ENCODE measurements at places on chromosomes 13 and 19.
A peak's percentile ranks its signal among the peaks of the same experiment; 100 is the strongest.

GRCh38 chr19:37874784-37875183 lies 31.6 kb downstream of the WDR87 start:
- DNase-seq, result no peak

- DNase-seq, result no peak
These were observed 4.1 kb upstream of the C19orf53 start for GRCh38 chr19:13770013-13770635.

DNA sequence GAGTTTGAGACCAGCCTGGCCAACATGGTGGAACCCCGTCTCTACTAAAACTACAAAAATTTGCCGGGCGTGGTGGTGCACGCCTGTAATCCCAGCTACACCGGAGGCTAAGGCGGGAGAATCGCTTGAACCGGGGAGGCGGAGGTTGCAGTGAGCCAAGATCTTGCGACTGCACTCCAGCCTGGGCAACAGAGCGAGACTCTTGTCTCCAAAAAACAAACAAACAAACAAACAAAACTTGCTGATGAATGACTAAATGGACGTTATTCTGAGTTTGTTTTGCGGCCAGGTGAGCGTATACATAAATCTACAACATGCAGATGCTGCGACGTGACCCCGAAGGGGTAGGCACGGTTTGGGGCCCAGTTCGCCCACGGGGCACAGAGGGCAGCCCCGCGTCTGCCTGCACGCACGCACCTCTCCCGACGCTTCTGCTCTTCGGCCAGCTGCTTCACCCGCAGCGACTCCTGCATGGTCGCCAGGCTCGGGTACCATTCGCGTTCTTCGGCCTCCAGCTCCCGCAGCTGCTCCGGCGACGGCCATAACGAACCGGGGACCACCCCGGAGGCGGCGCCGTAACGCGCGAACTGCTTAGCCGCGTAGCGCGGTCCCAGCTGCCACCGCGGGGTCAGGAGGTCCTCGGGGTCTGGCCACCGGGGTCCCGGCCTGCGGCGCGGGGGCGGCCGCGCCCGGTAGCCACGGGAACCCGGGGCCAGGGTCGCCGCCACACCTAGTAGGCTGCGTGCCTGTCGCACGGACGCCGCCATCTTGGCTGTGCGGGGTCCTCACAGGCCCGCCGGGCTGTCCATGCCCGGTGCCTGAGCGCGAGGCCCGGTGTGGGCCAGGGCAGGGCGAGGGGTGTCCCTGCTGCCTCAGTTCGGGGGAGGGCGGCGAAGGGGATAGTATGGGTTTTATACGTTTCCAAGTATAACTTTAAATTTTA lies at the start of gene GADD45GIP1:
Gene GADD45GIP1, minus strand, starts transcription at position 778 of the 943 bp plus-strand sequence. Its CDS starts 11 bp downstream, at position 767.
- DNase-seq, result no peak

GRCh38 chr13:45040622-45041021 lies 51.3 kb downstream of the GPALPP1 start:
- no peak for DNase-seq

GRCh38 chr13:40442231-40442630 lies 224.2 kb downstream of the FOXO1 start:
- no peak for DNase-seq

- no peak for DNase-seq
These were observed 198.5 kb downstream of the KATNAL1 start for GRCh38 chr13:30108913-30109237.

GRCh38 chr13:21225841-21226581 lies 49.6 kb downstream of the MRPL57 start:
- DNase-seq, result no peak

DNA sequence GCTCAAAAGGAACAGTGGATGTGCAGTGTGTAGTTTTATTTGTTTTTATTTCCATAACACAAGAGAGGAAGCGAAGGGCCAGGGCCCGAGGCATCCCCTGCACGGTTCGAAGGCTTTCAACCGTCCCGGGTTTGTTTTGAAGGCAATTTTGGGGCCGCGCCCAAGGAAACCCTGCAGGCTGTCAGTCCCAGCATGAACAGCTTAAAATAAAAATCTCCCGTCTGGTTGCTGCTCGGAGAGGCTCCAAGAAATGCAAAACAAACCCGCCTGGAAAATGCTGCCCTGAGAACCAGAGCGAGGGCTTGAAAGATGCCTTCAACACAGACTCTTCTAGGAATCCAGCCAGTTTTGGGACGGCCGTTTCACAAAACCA lies 16.0 kb downstream of the LSM4 start:
- DNase-seq, result no peak

- DNase-seq, result no peak
These were observed 40.5 kb downstream of the ACTN4 start for GRCh38 chr19:38687837-38688378.

GRCh38 chr19:13334801-13335481 lies 171.3 kb downstream of the CACNA1A start:
- no peak for DNase-seq

DNA sequence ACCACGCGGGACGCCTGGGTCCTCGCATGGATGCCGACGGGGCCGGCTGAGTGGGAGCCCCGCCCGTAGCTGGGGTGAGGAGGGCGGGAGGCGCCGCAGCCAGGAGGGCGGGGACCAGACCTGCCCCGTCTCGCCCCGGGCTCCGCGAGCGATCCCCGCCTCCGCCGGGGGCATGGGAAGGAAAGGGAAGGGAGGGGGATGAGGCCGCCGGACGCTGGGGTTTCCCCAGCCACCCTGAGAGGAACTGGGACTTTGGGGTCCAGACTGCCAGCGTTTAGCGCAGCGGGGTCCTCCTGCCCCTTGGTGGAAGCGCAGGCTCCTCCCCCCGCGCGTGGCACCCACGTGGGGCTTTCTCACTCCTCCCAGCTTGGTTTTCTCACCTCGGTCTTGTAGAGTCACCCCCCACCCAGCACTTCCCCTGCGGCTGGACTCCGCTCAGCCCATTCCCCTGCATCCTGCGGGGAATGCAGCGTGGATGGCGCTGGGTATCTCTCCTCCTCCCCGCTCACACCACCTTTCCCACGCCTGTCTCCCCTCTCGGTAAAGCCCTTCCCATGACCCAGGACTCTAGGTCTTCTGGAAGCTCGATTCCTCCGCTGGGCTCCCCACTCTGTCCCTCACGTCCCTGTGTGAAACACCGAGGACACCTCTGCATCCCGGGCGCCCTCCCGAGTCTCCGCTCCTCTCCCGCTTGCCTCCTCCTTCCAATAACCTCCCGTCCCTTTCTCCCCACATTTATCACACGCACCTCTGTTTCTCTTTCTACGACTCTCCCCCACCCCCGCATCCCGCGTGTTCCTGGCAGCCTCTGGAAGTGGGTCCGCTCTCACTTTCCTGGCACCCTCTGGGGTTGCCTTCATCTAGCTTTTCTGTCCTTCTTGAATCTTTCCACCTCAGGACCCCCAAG lies 2.1 kb downstream of the TGFB1 start:
- DNase-seq, result no peak

- no peak for DNase-seq
These were observed 14.0 kb upstream of the ZNF681 start for GRCh38 chr19:23772675-23773063.

DNA sequence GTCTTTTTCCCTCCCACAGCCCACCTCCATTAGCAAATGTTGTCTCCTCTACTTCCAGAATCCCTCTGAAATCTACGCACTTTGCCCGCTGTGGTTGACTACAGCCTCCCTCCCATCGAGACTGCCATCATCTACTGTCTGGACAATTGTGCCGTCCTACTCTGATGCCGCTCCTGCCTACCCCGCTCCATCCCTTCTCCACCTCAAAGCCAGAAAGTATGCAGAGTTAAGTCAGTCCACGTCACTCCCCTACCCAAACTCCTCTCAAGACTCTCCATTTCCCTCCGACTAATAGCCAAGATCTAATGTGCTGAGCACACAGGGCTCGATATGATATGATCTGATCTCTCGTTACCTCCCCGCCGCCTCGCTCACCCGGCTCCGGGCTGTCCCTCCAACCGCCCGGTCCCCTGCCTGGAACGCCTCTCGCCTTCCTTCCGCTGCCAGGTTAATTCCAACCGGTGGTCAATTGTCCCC lies 556 bp downstream of the CACTIN start:
- DNase-seq, result no peak

DNA sequence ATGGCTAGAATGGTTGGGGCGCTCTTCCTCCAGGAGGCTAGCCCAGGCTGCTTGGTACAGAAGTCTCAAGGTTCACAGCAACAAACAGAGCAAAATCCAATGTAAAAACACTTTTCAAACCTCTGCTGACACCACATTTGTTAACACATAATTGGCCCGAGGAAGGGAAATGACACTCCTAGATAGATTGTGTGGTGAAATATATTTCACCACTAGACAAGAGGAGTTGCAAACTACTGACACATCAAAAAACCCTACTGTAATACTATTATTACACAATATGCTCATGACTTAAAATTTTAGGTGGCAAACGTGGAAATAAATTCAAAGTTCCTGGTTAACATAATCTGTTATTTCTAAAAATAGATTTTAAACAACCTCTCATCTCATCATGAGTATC lies 643.6 kb downstream of the PCDH9 start:
- DNase-seq, result no peak

GRCh38 chr13:100773923-100774663 lies 99.5 kb upstream of the TMTC4 start:
- DNase-seq, result no peak

DNA sequence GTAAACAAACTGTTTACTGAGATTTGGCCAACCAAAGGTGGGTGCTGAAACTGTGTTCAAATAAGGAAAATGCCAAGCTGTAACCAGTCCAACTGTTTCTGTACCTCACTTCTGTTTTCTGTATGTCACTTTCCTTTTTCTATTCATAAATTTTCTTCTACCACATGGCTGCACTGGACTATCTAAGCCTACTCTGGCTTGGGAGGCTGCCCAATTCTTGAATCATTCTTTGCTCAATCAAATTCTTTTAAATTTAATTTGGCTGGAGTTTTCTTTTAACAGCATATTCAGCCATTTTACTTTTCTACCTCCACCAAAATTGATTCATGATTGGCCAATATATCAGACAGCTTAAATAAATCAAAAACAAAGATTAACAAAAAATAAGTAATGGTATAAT lies 1575.5 kb upstream of the SPRY2 start:
- no peak for DNase-seq

DNA sequence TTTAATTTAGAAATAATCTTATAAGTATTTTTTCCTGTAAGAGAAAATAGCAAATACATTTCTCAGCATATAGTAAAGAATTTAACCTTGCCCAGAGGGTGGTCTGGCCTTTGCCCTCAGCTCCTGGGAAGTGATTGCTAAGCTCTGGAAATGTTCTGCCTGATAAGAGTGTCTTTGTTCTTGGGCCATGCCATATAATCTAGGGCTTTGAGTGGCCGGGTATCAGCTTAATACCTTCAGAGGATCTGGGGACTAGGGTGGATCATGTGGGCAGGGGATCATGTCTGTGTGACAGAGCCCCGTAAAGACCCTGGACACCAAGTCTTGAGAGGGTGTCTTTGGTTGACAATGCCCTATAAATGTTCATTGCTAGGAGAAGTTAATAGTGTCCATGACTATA lies 1032.4 kb upstream of the MIR17HG start:
- DNase-seq, result no peak

DNA sequence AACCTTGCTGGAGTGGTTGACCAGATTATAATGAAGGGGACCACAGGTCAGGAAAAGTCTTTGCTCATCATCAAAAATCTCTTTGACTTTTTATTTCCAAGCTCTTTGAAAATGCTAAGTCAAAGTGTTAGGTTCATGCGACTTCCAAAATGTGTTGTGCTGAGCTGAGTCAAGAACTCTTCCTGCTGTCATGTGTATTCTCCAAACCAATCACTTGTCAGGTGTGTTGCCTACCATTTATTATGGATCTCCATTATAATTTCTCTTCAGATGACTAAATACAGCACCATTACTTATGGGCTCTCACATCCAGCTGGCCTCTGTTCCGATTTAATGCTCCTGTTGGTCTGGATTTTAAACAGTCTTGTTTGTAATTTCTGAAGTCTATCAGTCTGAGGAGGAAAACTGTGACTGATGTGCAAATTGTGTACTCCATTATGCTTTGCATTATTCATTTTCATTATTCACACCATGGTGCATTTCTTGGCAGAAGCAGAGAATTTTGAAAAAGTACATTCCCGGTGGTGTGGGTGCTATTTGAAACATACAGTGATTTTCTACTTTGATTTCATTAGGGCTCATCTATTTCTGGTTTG lies 562.5 kb downstream of the LMO7 start:
- no peak for DNase-seq

- no peak for DNase-seq
These were observed 183.3 kb downstream of the KDM4B start for GRCh38 chr19:5152013-5152763.

- no peak for DNase-seq
These were observed 64.3 kb downstream of the SPRY2 start for GRCh38 chr13:80276371-80277289.

DNA sequence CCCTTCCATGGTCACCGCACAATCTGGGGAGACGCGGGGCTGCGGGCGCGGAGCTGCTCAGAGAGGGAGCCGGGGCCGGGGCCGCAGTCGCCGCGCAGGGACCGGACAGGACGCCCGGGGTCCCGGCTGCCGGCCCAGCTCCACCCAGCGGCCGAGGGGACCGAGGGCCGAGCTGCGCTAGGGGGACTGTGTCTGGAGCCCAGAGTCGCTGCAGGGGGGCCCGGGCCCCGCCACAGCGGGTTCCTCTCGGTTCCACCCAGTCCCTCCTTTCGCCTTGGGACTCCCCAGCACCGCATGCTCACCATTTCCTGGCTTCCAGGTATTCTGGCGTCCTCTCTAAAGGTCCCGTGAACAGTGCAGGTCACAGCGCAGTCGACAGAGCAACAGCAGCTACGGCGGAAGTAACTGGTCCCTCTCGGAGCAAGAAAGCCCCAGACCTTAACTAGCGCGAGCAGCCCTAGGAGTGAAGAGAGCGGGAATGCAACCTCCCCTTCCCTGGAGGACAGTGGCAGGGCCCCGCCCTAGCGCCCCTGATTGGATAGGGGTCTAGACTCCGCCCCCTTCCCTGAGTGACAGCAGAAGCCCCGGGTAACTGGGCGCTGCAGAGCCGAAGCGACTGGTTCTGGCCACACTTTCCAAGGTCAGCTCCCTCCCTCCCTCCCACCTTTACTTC lies at the start of gene ZNF878:
Gene ZNF878, minus strand, starts transcription at position 465 of the 673 bp plus-strand sequence. Its CDS starts 160 bp downstream, at position 305.
- DNase-seq, result peak; percentile 72

DNA sequence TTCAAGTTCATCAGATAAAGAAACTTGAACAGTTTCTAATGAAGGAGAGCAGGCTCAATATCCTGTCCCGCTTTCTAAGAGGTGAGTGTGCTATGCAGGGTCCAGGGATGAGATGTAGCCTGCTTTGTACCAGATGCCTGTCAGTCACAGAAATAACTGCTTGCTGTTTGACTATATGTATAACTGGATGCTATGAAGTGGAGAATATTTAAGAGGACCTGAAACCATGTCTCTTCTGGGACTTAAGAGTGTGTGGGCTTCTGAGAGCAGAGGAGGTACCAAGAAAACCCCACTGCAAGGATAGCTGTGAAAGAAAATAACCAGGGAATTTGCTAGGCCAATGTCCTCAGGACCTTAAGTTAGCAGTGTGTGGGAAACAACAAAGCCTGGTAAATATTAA lies 246.3 kb upstream of the RFC3 start:
- no peak for DNase-seq
